Heart left ventricle (tissue), 16 donors: ENCODE measurements at places on chromosomes 12 and 14. TPM values are rescaled to one million over a fixed set of nuclear protein-coding genes. Genes with fewer than 3 reads are reported as not detected.

GDF3 gene
- not detected for total RNA-seq

SRRM4 gene
- 0.08 TPM for total RNA-seq

DNA sequence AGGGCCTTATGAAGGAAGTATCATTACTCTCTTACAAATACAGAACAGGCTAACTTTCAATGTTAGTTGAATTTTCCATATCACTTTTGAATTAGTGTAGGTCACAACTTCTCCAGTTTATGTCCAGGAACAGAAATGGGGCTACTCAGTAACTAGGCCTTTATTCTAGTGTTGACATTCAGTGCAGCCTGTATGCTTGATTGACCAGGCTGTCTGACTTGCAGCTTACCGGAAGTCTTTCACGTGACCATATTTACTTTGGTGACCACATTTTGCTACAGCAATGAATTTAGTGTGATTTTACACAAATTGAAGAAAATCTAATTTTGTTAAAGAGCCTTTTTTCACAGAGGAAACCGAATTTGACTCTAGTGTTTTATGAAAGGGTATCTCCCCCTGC, 12.4 kb downstream of the MTERF2 start:
- peaks cover 44% of the 10 kb centered on the region for H3K36me3 ChIP-seq
- H3K27me3 ChIP-seq = no peaks in the 10 kb centered on the region
- H3K27ac ChIP-seq = no peak overlapping the region
- DNase-seq = no peak
- H3K4me3 ChIP-seq = no peak overlapping the region
- H3K4me1 ChIP-seq = peaks cover 23% of the 10 kb centered on the region

DNA sequence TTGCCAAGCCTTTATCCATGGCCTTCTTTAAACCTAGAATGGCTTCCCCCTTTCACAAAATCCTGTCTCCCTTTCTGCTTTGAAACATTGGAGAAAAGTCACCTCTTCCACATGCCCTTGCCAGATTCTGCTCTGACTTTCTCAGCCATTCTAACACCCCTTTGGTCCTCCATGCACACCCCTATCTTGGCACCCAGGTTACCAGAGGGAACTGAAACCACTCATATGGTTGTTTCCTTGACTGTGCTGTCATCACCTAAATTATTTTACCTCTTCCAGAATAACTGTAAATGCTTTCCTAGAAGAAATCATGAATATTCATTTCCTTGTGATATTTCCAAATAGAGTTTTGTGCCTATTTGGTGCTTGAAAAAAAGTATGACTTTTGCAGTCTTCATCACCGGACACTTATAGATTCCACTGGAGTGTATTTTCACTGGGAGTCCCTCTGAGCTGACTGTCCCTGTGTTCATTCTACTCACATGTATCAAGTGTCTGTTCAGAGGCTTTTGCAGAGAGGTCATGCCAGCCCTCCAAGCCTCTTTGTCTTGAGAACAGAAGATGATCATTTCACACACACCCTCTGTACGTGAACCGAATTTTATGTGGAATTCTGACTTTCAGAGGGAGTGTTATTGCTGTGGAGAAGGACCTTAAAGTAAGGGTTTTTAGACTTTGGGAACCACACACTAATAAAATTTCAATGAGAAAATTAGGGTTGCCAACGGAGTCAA, 74.1 kb downstream of the PLXNC1 start:
- no peak for DNase-seq
- H3K36me3 ChIP-seq = no peaks in the 10 kb centered on the region
- no peak overlapping the region for H3K27ac ChIP-seq
- H3K4me1 ChIP-seq = no peaks in the 10 kb centered on the region

DNA sequence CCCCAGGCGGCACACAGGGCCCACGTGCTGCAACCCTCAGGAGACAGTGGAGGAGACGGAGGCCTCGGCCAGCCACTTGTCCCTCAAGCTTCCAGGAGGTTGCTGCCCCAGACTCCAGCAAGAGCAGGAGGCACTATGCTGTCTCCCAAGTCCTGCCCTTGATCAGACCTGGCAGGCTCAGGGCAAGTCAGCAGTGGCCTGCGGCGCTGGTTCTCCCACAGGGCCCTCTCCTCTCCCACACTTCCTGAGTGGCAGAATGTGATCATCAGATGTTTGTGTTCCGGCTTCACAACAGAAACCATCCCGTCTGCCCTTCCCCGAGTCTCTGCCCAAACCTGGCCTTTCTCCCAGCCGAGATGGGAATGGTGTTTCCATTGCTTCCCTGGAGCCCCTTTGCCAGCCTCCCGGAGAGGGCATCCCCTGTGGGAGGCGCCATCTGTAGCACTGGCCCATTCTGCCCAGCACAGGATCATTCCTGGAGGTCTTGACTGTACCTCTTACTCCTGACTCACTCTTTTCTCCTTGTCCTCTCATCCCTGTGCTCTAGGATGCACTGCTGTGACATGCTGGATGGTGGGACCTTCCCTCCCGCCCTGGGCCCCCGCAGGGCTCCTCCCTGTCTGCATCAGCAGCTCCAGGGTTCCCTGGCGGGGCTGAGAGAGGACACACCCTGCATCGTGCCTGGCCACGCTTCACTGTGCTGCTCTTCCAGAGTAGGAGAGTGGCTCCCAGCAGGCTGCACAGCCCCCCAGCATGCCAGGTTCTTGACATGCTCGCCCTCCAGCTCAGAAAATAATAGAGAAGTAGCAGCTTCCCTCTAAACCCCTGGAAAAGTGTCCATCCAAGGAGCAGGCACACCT, 114.7 kb upstream of the FKBP4 start:
- H3K36me3 ChIP-seq = peaks cover 94% of the 10 kb centered on the region
- DNase-seq = no peak

GRCh38 chr14:87187786-87188185, 805.2 kb downstream of the GALC start:
- no peak overlapping the region for H3K27ac ChIP-seq

DNA sequence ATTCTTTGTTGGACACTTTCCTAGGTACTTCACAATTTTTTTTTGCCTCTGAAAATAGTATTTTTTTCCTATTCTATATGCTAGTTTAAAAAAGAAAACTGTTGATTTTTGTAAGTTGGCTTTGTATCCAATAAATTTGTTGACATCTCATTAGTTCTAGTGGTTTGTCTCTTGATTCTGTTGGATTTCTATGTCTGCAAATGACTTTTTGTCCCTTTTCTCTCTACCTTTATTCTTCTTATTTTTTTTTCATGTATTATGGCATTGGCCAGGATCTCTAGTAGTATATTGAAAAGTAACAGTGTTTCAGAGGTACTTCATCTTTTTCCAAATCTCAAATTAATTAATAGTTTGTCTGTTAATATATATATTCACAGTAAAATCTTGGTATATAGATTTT, 59.1 kb upstream of the TSPAN11 start:
- no peak overlapping the region for H3K4me3 ChIP-seq
- H3K27me3 ChIP-seq = no peaks in the 10 kb centered on the region
- no peaks in the 10 kb centered on the region for H3K4me1 ChIP-seq
- H3K27ac ChIP-seq = no peak overlapping the region
- no peaks in the 10 kb centered on the region for H3K36me3 ChIP-seq
- no peak for DNase-seq

- no peak overlapping the region for H3K4me3 ChIP-seq
- no peaks in the 10 kb centered on the region for H3K4me1 ChIP-seq
- no peaks in the 10 kb centered on the region for H3K36me3 ChIP-seq
- DNase-seq = no peak
- H3K27ac ChIP-seq = no peak overlapping the region
Observed at GRCh38 chr12:78636231-78636855, 228.2 kb upstream of the SYT1 start.

DNA sequence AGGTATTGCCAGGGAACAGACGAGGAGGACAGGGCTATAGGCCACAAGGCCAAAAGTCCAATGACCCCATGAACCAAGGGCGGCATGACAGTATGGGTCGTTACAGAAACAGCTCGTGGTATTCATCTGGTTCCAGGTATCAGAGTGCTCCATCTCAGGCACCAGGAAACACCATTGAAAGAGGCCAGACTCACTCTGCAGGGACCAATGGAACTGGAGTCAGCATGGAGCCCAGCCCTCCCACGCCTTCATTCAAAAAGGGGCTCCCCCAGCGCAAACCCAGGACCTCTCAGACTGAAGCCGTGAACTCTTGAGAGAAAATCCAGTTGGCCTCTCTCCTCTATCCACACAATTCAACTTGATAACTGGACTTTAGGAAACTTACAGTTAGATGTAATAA, 12.9 kb upstream of the KCNH3 start:
- peaks cover 52% of the 10 kb centered on the region for H3K36me3 ChIP-seq
- H3K4me3 ChIP-seq = no peak overlapping the region
- H3K4me1 ChIP-seq = peaks cover 20% of the 10 kb centered on the region
- H3K27me3 ChIP-seq = no peaks in the 10 kb centered on the region
- H3K27ac ChIP-seq = no peak overlapping the region

DNA sequence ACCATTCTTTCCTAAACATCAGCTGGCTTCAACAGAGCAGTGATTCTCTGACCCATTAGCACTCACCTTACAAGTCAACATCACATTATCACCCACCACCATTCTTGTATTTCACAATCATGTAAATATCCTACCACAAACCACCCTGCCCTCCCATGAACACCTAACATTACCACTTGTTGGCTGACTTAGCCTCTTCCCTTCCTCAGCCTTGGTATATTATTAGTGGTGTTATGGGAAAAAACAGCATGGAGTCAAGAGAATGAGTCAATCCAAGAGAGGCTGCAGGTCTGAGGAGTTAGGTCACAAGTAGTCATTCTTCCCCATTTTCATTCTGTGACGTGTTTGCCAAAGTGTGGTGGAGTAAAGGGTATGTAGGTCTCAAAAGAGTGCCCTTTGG, 22.3 kb upstream of the MGP start:
- H3K4me1 ChIP-seq = peaks cover 31% of the 10 kb centered on the region
- DNase-seq = no peak
- H3K36me3 ChIP-seq = no peaks in the 10 kb centered on the region
- H3K27ac ChIP-seq = no peak overlapping the region
- no peaks in the 10 kb centered on the region for H3K27me3 ChIP-seq

- peak overlapping the region; percentile 8 for H3K4me3 ChIP-seq
- H3K27ac ChIP-seq = peak overlapping the region; percentile 49
- peaks cover 5% of the 10 kb centered on the region for H3K4me1 ChIP-seq
- H3K27me3 ChIP-seq = peaks cover 40% of the 10 kb centered on the region
Observed at GRCh38 chr12:57476993-57477709, 2.5 kb downstream of the ARHGAP9 start.

GRCh38 chr12:29546000-29546399, 48.5 kb upstream of the OVCH1 start:
- H3K4me3 ChIP-seq = no peak overlapping the region
- H3K4me1 ChIP-seq = peaks cover 12% of the 10 kb centered on the region
- H3K27me3 ChIP-seq = no peaks in the 10 kb centered on the region
- H3K36me3 ChIP-seq = no peaks in the 10 kb centered on the region

DNA sequence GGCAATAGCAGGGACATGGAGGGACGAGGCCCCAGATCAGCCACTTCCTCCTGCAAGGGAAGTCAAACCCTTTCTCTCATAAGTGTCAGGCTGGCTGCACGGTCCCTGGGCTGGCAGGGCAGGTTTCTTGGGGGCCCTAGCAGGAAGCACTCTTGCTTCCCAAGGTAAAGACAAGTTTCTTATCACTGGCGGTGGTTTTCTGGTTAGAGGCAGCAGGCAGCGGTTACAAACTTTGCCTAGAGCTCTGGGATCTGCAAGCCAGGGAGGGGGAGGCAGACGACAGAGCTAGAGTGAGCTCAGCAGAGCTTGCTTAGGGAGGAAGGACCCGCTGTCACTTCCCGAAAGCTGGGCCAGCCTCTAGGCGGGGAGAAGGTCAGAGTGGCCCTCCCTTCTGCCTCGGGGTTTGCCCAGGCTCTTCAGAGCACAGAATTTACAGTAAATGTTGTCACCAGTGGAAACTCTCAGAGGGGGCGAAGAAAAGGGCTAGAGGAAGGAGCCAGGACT, 20.4 kb downstream of the BATF start:
- peak; percentile 67 for DNase-seq
- H3K4me1 ChIP-seq = no peaks in the 10 kb centered on the region
- H3K36me3 ChIP-seq = no peaks in the 10 kb centered on the region
- H3K27me3 ChIP-seq = no peaks in the 10 kb centered on the region

- H3K27me3 ChIP-seq = no peaks in the 10 kb centered on the region
- DNase-seq = no peak
- H3K4me1 ChIP-seq = no peaks in the 10 kb centered on the region
- no peaks in the 10 kb centered on the region for H3K36me3 ChIP-seq
Observed at GRCh38 chr12:108935159-108935763, 55.4 kb downstream of the DAO start.

DNA sequence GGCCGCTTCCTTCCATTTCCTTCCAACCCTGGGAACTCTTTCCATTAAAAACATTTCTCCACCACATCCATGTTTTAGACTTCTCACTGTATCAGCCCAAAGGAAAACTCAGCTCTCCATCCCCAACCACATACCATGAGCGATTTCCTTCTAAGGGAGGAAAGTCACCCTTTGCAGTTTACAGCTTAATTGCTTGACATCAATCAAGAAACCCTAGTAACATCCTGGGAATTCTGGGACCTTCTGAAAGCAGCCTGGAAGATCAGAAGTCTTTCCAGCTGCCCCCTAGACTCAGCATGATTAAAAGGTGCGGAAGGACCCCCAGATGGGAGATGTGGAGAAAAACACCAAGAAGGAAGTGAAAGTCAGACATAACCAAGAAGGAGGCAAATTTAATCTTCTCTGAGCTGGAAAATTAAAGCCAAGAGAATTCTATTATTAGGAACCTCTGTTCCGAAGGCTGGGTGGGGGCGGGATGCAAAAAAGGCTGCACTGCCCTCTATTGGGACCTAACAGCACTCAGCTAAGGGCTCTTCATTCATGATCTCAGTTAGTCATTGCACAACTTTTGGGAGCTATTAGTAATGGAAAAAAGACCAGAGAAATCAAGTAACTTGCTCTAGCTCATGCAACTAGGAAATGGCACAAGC, 73.3 kb upstream of the PLXNC1 start:
- H3K4me1 ChIP-seq = peaks cover 34% of the 10 kb centered on the region
- no peaks in the 10 kb centered on the region for H3K36me3 ChIP-seq
- H3K27ac ChIP-seq = peak overlapping the region; percentile 89
- peak; percentile 78 for DNase-seq

- no peaks in the 10 kb centered on the region for H3K36me3 ChIP-seq
- no peaks in the 10 kb centered on the region for H3K4me1 ChIP-seq
- H3K4me3 ChIP-seq = peak overlapping the region; percentile 74
Observed at GRCh38 chr12:64221651-64222008, 466 bp downstream of the KICS2 start.

- H3K36me3 ChIP-seq = no peaks in the 10 kb centered on the region
- H3K27ac ChIP-seq = no peak overlapping the region
- H3K27me3 ChIP-seq = no peaks in the 10 kb centered on the region
- no peak for DNase-seq
Observed at GRCh38 chr12:28057856-28058615, 85.5 kb upstream of the PTHLH start.

DNA sequence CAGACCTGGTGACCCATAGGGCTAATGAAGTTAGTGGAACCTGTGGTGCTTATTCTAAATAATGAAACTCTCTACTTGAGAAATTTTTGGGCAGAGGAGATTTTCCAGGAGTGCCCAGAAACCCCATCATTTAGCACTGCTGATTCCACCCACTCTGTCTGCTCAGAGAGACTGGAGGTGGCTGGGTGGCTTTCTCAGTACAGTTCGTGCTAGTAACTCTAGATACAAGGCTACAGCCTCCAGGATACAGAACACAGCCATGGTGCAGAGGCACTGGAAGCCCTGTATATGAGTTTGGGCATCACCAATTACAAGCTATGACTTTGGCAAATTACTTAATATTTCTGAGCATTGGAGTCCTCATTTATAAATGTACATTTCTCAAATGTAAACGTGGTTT, 32.4 kb downstream of the CCDC177 start:
- H3K27ac ChIP-seq = no peak overlapping the region
- DNase-seq = no peak
- no peaks in the 10 kb centered on the region for H3K4me1 ChIP-seq
- no peaks in the 10 kb centered on the region for H3K36me3 ChIP-seq
- H3K4me3 ChIP-seq = no peak overlapping the region

GRCh38 chr12:106431839-106432411, 74.4 kb downstream of the POLR3B start:
- no peak overlapping the region for H3K4me3 ChIP-seq
- H3K27ac ChIP-seq = no peak overlapping the region
- H3K36me3 ChIP-seq = peaks cover 62% of the 10 kb centered on the region
